ENCODE measurements at places on chromosomes 3 and 15. TPM values are rescaled to one million over a fixed set of nuclear protein-coding genes. Genes with fewer than 3 reads are reported as not detected.

DNA sequence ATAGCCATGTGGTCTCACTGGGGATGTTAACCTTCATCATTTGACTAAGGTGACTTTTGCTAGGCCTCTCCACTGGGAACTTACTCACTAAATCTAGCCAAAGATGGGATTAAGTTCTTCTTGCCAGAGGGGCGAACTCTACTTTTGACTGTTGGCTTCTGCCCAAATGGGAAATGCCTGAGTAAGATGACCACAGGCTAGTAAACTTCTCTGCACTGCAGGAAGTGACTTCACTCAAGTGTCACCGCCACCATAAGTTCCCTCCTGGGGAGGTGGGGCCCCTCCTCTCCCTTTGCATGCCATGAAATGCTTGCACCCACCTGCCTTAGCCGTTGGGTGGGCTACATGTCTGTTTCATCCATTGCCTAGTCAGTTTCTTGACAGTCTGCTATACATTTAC is 388.3 kb downstream of the FEZF2 start:
- peak; percentile 81 for DNase-seq

- DNase-seq: no peak
Observed at GRCh38 chr3:154250291-154250690, 74.0 kb downstream of the DHX36 start.

GRCh38 chr3:127831723-127832172 is 9.4 kb upstream of the MGLL start:
- peak; percentile 23 for DNase-seq

DNA sequence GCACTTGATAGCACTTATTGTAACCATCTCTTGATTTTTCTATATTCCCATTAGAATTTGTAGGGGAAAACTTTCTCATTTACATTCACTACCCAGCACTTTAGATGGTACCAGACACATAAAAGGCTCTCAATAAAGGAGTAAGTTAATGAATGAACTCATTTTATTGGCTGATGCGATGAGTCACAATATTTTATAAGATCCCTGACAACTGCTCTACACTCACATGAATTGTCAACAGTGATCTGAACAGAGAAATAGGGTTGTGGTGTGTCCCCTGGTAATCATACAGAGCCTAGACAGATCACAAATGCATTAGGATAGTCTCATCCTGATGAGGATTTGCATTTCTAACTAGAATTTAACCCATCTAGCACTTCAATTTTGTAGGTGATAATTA is 567.6 kb upstream of the ARPP21 start:
- no peak for DNase-seq

GRCh38 chr3:122987231-122987630 is 40.3 kb downstream of the SEMA5B start:
- DNase-seq: no peak

- no peak for DNase-seq
Observed at GRCh38 chr3:15298504-15298903, 33.9 kb downstream of the SH3BP5 start.

The AADACL2 gene
- total RNA-seq: not detected

The IGSF10 gene
- under 0.01 TPM for total RNA-seq

The CLDN16 gene
- total RNA-seq: 0.15 TPM

The RTP1 gene
- 0.29 TPM for total RNA-seq
